ENCODE measurements at places on chromosomes 5 and 9. TPM values are rescaled to one million over a fixed set of nuclear protein-coding genes. Genes with fewer than 3 reads are reported as not detected.

Gene KIF20A
- total RNA-seq = 2.7 TPM

Gene TAF11L5
- not detected for total RNA-seq

GRCh38 chr5:69312459-69313160 lies 20.0 kb downstream of the CCDC125 start:
- no peak for DNase-seq

- DNase-seq = no peak
Measured at GRCh38 chr5:147336876-147337275, 102.0 kb downstream of the STK32A start.

GRCh38 chr9:122883125-122883524 lies 22.0 kb downstream of the RC3H2 start:
- DNase-seq = no peak

- DNase-seq = peak; percentile 89
Measured at GRCh38 chr5:61327760-61328753, 4.0 kb upstream of the ZSWIM6 start.

DNA sequence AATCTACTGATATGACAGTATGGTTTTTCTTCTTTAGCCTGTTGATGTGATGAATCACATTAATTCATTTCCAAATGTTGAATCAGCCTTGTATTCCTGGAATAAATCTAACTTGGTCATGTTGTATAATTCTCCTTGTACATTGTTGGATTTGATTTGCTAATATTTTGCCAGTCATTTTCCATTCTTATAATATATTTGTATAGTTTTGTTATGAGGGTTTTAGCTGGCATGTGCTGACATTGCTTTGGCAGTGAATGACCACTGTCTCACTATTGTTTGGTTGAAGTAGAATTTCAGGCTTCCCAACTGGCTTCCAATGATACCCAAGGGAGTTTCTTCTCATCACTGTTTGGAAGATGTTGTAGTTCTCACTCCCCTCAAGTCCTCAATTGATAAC lies 983.0 kb upstream of the PTPRD start:
- DNase-seq = no peak
